EL (cell line): ENCODE measurements at places on chromosomes 13 and 19.
A peak's percentile ranks its signal among the peaks of the same experiment; 100 is the strongest.

- DNase-seq, result peak; percentile 37
Measured at GRCh38 chr19:4577020-4577782, 17.7 kb upstream of the SEMA6B start.

- no peak for DNase-seq
Measured at GRCh38 chr19:3838661-3839060, 30.2 kb downstream of the ZFR2 start.

DNA sequence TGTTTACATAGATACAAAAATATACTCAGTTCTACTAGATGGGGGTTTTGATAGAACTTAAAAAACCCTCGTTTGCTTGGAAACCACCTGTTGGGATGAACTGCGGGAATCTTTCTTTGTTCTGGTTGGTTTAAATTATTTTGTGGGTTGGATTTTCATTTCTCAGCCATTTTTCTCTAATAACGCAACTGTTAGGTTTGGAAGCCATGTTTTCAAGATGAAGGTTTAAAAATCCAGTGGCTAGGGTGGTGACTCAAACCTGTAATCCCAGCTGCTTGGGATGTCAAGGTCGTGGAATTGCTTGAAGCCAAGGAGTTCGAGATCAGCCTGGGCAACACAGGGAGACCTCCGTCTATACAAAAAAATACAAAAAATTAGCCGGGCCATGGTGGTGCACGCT, 1.6 kb downstream of the URI1 start:
- DNase-seq, result peak; percentile 33

GRCh38 chr13:92823059-92823458, 403.5 kb upstream of the GPC6 start:
- DNase-seq, result no peak

- DNase-seq, result no peak
Measured at GRCh38 chr13:69580255-69580654, 527.4 kb upstream of the ATXN8OS start.

GRCh38 chr13:104773775-104774174, 1707.6 kb upstream of the SLC10A2 start:
- peak; percentile 34 for DNase-seq

- DNase-seq, result no peak
Measured at GRCh38 chr13:108987517-108987916, 358.1 kb downstream of the MYO16 start.

GRCh38 chr13:94712812-94713560, 641 bp upstream of the SOX21 start:
- DNase-seq, result peak; percentile 40

DNA sequence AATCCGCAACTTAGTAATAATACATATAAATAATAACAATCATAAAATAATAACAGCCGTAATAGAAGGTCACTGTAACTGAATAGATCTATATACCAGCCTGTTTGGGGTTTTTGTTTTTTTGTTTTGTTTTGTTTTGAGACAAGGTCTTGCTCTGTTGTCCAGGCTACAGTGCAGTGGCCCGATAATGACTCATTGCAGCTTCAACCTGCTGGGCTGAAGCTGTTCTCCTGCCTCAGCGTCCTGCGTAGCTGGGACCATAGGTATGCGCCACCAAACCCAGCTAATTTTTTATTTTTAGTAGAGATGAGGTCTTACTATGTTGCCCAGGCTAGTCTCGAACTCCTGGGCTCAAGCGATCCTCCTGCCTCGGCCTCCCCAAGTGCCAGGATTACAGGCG, 950 bp downstream of the IGSF23 start:
- no peak for DNase-seq

- peak; percentile 3 for DNase-seq
Measured at GRCh38 chr13:95156208-95156607, 145.0 kb downstream of the ABCC4 start.

GRCh38 chr19:41218615-41219507, at the start of gene AXL:
TSS of gene AXL (plus strand) at chr19:41219223. CDS start at chr19:41219393, 170 bp downstream.
- peak; percentile 89 for DNase-seq

DNA sequence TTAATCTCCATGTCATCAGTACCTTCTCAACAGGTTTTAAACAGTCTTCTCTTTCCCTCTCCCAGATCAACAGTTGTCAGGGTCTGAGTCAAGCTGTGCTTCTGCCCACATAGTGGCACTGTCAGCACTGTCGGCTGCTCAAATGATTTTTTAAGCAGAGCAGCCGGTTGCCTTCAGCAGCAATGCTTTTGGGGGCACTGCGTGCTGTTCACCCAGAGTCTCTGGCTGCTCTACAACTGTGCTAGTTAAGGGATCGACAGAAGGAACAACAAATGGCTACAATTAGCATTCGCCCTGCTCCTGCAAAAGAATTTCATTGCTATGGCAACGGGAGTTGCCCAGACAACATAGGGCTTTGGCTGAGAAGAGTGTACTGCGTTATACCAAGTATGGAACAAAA, 412.9 kb downstream of the DIAPH3 start:
- no peak for DNase-seq

DNA sequence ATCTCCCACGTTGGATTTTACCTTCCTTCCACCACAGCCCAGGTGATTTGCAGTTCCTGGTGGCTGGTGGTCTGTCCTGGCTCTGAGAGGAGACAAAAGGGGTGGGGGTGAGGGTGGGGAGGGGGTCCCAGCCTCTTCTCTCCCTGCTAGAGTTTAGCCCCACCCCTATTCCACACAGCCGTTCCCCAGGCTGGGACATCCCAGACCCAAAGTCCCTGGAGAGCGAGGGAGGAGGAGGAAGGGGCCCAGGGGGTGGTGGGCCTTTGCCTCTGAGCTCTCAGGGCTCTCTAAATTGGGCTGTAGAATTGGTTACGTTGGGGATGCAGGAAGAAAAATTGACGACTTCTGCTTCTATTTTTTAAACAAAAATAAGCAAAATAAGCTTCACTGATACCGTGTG, 81.9 kb downstream of the SLC6A16 start:
- no peak for DNase-seq

DNA sequence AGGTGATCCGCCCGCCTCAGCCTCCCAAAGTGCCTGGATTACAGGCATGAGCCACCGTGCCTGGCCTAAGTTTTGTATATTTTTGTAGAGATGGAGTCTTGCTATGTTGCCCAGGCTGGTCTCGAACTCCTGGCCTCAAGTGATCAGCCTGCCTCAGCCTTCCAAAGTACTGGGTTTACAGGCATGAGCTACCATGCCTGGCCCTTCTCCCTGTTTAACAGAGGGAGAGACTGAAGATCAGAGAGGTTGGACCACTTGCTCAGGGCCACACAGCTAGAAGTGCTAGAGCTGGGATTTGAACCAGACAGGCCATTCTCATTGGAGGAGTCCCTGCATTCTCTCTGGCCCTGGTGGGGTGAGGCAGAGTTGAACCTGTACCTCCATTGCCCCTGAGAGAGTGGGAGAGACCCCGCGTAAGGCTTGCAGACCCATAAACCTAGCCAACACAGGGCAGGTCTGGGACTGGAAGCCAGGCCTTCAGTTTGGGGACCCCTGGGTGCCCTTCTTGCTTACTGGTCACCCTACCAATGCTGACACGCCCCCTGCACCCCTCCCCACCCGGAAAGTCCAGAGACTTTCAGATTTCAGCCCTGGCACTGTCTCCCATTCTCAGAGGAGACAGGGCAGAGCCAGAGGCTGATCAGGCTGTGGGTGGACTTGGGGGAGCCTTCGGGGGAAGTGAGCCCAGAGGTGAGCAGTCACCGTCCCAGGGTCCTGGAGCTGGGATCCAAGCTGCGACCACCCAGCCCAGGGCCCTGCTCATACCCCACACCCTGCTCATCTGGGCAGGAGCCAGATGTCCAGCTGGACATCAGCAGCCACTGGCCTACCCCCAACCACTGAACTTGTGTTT, 13.3 kb downstream of the TTYH1 start:
- no peak for DNase-seq

GRCh38 chr13:21875116-21875515, 204.2 kb downstream of the FGF9 start:
- DNase-seq, result no peak

GRCh38 chr13:75309981-75310580, 171.9 kb downstream of the TBC1D4 start:
- DNase-seq, result no peak

DNA sequence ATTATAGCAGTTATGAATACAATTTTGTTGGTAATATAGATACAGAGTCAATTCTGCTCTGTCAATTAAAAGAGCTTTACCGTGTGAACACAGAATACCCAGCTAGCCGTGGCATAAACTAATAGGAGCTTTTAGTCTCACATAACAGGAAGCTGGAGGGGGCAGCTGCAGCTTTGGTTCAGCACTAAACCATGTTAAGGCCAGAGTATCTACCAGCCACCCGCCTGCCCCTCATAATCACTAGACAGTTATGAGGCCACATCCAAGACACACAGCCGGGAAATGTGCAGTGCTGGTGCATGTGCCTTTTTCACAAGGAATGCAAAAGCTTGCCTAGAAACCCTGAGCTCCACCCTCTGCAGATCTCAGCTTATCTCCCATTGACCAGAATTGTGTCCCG, 62.3 kb downstream of the SGCG start:
- no peak for DNase-seq

- peak; percentile 42 for DNase-seq
Measured at GRCh38 chr19:35142606-35143230, 337 bp upstream of the FXYD7 start.

- DNase-seq, result peak; percentile 40
Measured at GRCh38 chr13:75514080-75514995, 23.3 kb downstream of the COMMD6 start.

GRCh38 chr19:18090545-18091216, 3.9 kb upstream of the IL12RB1 start:
- DNase-seq, result no peak
